Stimulated activated CD8-positive, alpha-beta memory T cell treated with anti-CD3 and anti-CD28 coated beads, Interleukin-2, amount 100 ng/mL, for 1 hour (primary cell): ENCODE measurements at places on chromosomes 3 and 15.

DNA sequence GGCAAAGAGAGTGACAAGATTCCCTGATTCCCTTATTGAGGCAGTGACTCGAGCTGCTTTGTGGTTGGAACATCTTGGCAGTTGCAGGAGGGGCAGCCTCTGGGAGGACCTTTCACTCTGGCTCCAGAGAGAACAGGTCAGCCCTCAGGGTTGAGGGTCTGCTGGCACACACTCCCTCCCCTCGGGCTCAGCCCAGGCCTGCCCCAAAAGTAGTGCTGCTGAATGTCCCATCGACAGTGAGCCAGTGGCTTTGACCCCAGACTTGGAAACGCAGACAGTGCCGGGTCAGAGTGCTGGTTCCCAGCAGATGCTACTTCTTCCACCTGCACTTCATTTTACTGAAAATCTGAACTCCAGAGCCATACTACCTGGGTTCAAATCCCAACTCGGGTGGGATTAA lies 25.6 kb upstream of the ATP2B2 start:
- no peak for DNase-seq

DNA sequence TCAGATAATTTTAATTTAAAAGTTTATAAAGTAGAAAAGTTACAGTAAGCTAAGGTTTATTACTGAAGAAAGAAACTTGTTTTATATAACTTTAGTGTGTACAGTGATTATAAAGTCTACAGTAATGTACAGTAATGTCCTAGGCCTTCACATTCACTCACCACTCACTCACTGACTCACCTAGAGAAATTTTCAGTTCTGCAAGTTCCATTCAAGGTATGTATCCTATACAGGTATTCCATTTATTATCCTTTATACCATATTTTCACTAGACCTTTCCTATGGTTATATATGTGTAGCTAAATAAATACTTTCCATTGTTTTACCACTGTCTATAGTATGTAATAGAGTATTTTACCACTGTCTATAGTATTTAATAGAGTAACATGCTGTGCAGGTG lies 33.2 kb upstream of the MME start:
- DNase-seq = no peak

DNA sequence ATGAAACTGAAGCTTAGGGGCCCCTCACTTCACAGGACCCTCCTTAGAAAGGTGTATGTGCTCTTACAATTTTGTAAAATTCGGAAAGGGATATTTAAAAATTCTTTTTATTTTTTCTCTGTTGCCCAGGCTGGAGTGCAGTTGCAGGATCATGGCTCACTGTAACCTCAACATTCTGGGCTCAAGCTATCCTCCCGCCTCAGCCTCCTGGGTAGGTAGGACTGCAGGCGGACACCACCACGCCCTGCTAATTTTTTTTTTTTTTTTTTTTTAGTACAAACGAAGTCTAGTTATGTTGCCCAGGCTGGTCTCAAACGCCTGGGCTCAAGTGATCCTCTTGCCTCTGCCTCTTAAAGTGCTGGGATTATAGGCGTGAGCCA lies 45.1 kb upstream of the SPATA12 start:
- DNase-seq = no peak

DNA sequence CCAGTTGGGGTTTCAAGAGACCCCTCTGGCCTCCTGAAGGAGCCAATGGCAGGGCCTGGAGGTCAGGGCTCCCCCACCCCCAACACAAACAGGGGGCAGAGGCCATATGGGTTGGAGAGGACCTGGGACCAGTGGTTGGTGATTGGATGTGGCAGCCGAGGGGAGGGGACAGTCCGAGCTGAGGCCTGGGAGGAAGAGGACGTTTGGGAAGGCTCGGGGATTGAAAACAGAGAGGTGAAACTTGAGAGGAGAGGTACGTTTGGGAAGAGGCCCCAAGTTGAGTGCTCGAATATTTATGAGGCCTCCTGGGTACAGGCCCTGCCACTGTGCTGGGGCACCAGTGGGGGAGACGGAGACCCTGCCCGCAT lies 53.7 kb downstream of the DNAJB8 start:
- DNase-seq = no peak

DNA sequence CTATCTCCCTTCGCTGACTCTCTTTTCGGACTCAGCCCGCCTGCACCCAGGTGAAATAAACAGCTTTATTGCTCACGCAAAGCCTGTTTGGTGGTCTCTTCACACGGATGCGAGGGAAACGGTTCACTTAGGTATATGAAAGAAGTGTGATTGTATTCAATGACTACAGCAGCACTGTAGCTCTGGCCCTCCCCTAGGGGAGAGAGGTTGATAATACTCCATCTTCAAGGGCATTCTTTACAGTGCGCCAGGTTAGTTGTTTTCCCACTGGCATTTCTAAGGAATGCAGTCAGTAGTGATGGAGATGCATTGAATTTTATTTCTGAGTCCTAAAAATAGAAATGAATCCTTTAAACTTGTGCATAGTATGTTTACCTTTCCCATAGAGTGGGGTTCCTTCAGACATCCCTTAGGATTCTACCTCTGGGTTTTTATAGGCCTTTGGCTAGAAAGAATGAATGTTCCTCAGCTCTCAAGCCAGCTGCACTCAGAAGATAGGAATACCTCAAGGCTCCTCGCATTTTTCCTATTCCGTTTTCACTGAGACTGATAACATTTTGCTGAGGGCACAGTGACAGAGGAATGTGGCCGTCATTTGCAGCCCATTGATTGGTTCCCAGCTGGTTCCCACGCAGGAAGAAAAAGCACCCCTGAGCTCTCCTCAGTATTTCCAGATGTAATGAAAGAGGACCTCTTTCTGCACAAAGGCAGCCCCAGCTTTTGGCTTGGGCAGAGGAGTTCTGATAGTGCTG lies 131.8 kb upstream of the C2CD4B start:
- DNase-seq = no peak
